CD4-positive, alpha-beta T cell (primary cell): ENCODE measurements at places on chromosomes 1 and 21. TPM values are rescaled to one million over a fixed set of nuclear protein-coding genes. Genes with fewer than 3 reads are reported as not detected.

- H3K4me3 ChIP-seq: no peak overlapping the region
- no peak for DNase-seq
- no peaks in the 10 kb centered on the region for H3K27me3 ChIP-seq
- H3K4me1 ChIP-seq: peaks cover 9% of the 10 kb centered on the region
These were observed 7.0 kb downstream of the TCEA3 start for GRCh38 chr1:23417570-23417969.

DNA sequence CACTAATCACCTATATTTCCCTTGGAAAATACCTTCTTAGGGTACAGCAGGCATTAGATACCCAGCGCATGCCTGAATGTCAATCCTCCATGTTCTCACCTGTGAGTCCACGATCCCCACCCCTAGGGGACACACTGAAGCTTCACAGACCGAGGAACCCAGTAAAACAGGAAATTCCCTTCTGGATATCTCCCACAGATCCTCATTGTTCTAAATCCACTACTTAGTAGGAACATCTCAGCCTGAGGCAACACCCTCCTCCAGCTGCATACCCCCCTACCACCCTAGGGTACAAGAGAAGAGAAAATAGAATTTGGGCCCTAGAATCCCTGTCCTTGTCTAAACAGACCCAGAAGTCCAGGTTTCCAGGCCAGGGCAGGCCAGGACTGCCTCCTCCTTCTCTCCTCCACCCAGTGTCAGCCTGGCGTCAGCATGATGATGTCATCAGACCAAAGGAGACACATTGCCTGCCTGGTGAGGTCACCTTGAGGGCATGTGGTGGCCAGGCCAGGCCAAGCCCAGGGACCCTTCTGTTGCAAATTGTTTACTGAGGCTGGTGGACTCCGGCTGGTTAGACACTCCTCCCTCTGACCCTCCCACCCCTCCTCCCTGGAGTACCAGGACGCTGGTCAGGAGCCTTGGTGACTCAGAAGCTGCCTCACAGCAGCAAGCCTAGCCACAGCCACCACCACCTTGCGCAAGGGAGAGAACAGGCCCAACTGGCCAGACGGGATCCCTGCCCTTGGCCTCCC lies 6.2 kb downstream of the NECTIN4 start:
- no peak for DNase-seq
- H3K4me3 ChIP-seq: no peak overlapping the region
- H3K36me3 ChIP-seq: no peaks in the 10 kb centered on the region
- no peaks in the 10 kb centered on the region for H3K4me1 ChIP-seq

The ZNF695 gene
- not detected for total RNA-seq

DNA sequence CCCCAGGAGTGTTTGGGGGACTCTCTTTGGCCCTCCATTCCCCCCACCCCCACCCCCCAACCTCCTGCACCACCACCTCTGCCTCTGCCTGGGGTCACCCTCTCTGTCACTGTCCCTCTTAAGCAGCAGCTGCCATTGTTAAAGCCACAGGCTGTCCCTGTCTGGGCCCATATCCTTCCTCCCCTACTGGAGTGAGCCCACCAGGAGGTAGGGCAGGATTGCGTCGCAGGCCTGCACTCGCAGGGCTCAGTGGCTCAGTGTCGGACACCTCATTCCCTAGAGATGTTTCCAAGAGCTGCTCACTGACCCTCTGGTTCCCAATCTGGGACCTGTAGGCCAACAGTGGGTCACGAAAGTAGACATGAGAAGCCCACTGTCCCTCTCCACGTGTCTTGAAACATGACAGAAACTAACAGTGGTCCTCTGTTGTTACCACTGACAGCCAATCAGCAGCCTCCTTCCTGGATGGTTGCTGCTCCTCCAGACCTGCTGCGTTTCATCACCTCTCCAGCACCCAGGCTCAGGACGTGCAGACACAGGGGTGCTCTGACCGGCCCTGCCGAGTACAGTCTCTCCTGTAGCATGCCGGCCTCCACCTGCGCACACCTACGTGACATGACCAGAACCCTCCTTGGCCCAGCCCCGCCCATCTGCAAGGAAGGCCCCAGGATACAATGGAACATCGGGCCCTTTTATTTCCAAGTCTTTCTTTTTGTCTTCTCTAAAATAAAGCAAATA lies 7.7 kb downstream of the PRDM15 start:
- H3K4me1 ChIP-seq: peaks cover 2% of the 10 kb centered on the region
- no peaks in the 10 kb centered on the region for H3K27me3 ChIP-seq
- no peak overlapping the region for H3K4me3 ChIP-seq

The SGIP1 gene
- not detected for total RNA-seq

GRCh38 chr1:229135773-229136172 lies 135.1 kb upstream of the RAB4A start:
- no peaks in the 10 kb centered on the region for H3K27me3 ChIP-seq
- no peak overlapping the region for H3K4me3 ChIP-seq
- peaks cover 35% of the 10 kb centered on the region for H3K4me1 ChIP-seq
- DNase-seq: no peak
- H3K27ac ChIP-seq: no peak overlapping the region

The COL8A2 gene
- 0.06 TPM for total RNA-seq

GRCh38 chr1:109322974-109323373 lies 16.2 kb upstream of the MYBPHL start:
- H3K27ac ChIP-seq: no peak overlapping the region
- no peaks in the 10 kb centered on the region for H3K36me3 ChIP-seq
- no peak for DNase-seq
- H3K27me3 ChIP-seq: no peaks in the 10 kb centered on the region

GRCh38 chr1:12142141-12142823 lies 24.5 kb upstream of the TNFRSF1B start:
- no peak overlapping the region for H3K4me3 ChIP-seq
- H3K27ac ChIP-seq: peak overlapping the region; percentile 8

- no peak for DNase-seq
- H3K4me1 ChIP-seq: no peaks in the 10 kb centered on the region
These were observed 890.9 kb downstream of the MRPL39 start for GRCh38 chr21:24716281-24716918.

DNA sequence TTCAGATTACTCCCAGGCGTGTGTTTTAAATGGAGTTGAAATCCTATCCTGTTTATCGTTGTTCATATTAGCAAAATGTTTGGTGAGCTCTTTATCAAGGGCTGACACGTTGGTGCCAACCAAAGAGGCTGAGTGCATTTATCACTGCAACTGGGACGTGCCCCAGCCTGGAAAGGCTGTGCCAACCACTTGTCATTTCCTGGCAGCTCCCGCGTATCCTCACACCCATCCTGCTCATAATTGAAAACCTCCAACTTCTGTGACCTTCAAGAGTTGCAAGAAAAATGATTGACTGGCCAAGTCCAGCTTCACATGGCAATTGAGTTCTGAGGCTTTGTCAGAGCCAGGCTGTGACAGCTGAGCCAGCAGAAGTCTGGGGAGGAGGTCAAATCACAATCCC lies 43.7 kb upstream of the KCNA3 start:
- H3K4me3 ChIP-seq: no peak overlapping the region
- DNase-seq: no peak

DNA sequence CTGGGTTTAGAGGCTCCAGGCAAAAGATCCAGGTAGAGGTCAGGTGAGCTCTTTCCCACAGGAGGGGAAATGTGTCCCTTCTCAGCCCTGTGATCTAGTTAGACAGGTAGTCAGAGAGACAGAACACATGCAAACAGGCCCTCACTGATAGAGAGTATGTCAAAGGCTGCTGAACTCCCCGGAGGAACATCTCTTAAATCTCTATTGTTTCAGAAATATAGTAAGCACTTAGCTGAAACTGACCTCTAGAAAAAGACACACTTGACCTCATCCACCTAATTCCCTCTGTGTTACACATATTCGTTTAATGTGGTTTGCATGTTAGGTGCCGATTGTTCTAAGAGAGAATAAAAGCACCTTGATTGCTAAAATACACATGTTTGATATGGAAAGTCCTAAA lies 23.3 kb downstream of the SUSD4 start:
- no peak for DNase-seq
- no peaks in the 10 kb centered on the region for H3K27me3 ChIP-seq
- H3K4me3 ChIP-seq: no peak overlapping the region
- H3K27ac ChIP-seq: no peak overlapping the region
- H3K36me3 ChIP-seq: no peaks in the 10 kb centered on the region

DNA sequence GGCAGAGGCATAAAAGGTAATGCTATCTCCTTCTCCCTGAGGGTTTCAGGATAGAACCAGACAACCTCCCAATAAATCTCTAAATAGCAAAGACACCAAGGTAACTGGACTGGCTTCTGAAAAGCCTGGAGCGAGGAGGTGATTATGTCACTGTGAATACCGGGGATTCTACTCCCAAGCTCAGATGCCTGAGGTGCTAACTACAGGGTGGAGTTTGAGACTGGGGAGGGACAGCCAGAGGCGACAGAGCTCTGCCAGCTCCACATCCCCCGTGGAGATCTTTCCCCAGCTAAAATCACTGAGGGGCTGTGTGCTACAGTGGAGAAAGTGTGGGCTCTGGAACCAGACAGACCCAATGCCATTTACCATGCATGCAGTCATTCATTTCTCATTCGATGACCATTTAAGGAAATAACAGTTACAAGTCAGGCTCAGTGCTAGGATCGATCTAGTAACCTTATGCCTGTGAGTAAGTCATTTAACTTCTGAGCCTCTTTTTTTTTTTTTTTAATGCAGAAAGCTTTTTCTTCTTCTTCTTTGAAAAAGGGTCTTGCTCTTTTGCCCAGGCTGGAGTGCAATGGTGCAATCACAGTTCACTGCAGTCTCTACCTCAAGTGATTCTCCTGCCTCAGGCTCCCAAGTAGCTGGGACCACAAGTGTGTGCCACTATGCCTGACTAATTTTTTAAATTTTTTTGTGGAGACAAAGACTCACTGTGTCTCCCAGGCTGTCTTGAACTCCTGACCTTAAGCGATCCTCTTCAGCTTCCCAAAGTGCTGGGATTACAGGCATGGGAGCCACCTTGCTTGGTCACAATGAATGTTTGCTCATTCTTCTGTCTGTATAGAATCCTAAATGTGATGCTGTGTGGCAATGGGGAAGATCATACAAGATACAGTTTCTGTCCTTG lies 8.1 kb upstream of the SLC45A3 start:
- H3K4me1 ChIP-seq: no peaks in the 10 kb centered on the region
- no peak for DNase-seq
- no peak overlapping the region for H3K4me3 ChIP-seq
- H3K27me3 ChIP-seq: no peaks in the 10 kb centered on the region
- no peaks in the 10 kb centered on the region for H3K36me3 ChIP-seq
- H3K27ac ChIP-seq: no peak overlapping the region

DNA sequence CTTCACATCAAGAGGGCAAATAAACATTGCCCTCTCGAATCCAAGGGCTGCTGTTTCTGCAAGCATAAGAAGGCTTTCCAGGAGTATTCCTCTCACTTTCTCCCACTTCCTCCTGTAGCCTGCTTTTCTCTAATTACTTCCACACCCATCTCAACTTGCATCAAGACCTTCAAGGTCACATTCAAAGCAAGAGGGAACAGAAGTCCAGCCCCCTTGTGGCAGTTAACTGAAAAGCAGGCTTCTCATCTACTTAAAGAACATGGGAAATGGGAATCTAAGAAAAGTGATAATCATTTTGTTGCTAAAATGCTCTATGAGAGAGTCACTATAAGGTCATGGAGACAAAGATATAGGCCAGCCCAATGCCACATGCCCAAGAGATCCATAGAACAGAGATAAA lies 874.4 kb downstream of the KCNT2 start:
- no peaks in the 10 kb centered on the region for H3K36me3 ChIP-seq
- H3K4me3 ChIP-seq: no peak overlapping the region
- no peaks in the 10 kb centered on the region for H3K4me1 ChIP-seq
- H3K27ac ChIP-seq: no peak overlapping the region

DNA sequence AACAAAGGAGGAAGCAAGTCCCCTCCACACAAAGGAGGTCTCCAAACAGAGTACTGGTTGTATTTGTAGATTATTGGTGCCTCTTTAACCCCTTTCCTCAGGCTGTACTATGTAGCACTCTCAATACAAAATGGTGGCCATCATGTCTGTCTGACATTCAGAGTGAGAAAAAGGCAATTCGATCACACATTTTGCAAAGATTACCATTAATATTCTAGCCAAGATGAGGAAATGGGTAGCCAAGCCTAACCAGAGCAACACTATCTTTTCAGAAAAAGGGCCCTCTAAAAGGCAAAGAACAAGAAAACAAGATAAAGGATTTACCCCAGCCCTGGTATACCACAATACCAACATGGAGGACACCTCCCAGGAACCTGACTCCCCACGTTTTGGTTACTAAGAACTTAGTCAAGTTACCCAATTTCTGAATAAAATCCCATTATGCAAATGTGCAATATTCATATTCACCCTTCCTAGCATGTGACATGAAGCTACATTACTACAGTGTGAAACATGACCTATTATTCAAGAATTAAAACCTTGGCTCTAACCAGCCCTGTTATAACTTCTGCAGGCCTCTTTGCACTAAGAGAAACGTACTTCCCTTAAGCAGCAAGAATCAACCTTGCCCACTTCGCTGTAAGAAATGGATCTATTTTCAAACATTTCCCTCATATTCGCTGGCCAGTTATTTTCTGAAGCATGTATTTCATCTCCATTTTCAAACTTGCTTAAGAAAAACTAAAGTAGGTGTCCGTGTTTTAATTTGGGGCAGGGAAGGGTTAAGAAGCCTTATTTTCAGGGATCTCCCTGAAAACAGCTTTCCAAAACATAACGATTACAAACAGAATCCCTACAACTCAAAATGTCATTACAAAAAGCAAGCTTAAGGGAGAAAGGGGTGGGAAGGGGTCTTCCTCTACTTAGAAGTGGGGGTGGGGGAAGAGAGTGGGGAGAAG lies 2.1 kb downstream of the KDM5B start:
- H3K4me3 ChIP-seq: peak overlapping the region; percentile 79
- peaks cover 26% of the 10 kb centered on the region for H3K4me1 ChIP-seq
- DNase-seq: no peak

The KCNQ4 gene
- total RNA-seq: 0.30 TPM

GRCh38 chr21:21003701-21004100 lies 5.5 kb downstream of the NCAM2 start:
- peaks cover 18% of the 10 kb centered on the region for H3K27me3 ChIP-seq
- no peaks in the 10 kb centered on the region for H3K36me3 ChIP-seq
- no peak overlapping the region for H3K4me3 ChIP-seq
- no peaks in the 10 kb centered on the region for H3K4me1 ChIP-seq
- no peak for DNase-seq

DNA sequence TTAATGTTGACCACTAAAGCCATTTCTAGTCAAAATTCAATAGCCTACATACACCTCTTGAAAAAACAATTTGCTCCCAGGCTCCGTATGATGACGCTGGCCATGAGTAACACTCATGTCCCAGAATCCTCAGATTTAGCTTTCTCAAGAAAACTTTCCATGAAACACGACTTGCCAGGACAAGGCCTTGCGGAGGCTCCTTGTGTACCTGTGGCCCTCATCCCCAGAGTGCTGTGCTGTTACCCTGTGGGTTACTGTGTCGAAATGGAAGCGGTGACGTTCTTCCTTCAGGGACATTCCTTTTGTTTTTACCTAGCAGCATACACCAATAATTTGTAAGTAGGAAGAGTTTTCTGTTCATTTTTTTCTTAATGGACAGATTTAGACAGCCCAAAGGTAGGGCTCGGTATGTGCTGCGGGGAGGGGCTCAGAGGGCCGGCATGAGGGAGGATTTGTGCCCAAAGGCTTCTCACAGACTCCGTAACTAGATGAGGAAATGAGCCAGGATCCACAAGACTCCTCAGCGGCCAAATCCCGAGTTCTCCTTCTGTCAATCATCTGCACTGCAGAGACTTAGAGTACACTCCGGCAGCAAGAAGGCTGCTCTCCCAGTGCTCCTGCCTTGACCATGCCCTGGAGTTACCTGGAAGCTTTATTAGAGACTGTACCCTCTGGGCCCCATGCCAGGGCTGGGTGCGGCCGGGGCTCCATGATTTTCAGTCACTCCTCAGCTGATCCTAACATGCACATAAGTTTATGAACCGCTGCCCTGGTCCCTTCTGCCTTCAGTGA lies 17.8 kb downstream of the GNG12 start:
- H3K27me3 ChIP-seq: no peaks in the 10 kb centered on the region
- H3K4me1 ChIP-seq: no peaks in the 10 kb centered on the region
- no peak overlapping the region for H3K4me3 ChIP-seq
- no peak for DNase-seq
